ENCODE measurements at places on chromosomes 6 and 20.

DNA sequence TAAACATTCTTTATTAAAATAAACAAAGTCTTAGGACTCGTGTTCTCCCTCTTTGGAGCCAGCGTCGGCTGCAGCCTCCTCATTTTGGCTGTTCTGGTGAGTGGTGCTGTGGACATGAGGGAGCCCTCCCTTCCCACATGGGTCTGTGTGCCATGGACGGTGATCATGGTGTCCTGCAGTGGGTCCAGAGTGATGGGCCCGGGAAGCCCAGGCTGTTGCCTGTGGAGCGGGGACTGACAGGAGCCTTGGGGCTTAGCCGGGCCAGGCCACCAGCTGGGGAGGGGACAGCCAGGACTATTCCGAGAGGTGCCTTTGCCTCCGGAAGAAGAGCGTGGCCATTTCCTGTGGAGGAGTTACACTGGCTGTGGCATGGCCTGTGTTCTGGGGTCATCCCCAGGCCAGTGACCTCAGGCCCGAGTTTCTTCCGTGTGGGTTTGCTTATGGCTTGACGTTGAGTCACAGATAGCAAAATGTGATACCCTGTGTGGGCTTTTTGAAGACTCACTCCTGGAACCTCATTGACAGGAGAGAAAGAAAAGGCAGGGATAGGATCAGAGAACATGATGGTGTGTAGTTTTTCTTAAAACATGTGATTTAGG is 153.4 kb downstream of the DTNBP1 start:
- DNase-seq: no peak

GRCh38 chr6:16718356-16718755 is 42.9 kb downstream of the ATXN1 start:
- no peak for DNase-seq

DNA sequence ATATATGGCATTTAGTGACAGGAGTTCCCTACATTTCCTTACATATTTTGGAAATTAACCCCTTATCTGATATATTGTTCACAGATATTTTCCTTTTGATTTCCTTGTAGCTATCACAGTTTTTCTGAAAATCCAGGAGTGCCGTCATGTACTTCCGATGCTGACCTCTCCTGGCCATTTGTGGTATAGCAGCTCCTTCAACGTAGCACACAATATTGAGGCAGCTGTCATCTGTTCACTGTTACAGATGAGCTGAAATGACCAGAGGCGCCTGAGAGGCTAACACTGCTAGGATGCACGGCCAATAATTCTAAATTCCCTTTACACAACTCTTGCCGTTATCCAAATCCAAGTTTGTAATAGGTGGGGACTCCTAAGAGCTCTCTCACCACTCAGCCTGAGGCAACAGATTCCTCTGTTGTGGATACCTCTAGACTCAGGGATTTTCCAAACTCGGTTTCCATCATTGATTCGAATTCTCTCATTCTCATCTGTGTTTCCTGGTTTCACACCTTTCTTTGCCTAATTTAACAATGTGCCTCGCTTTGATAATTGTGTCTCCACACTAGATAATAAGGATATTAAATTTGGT is 53.0 kb downstream of the MMUT start:
- peak; percentile 53 for DNase-seq

- DNase-seq: no peak
These were observed 70.2 kb upstream of the CCDC167 start for GRCh38 chr6:37569743-37570481.

DNA sequence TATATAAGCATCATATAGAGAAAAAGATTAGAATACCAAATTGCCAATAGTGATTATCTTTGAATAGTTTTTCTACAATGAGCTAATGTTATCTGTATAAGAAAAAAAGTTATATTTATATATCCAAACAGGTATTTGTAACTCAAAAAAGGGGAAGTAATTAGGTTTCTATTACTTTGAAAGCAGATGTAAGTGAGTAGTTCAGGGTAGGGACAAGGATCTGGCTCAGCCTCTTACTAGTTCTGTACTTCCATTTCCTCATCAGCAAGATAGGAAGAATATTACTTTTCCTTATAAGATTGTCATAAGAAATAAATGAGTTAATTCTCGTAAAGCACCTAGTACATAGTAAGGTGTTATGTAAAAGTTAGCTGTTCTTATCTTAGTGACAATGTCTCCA is 32.2 kb downstream of the AHI1 start:
- DNase-seq: peak; percentile 49

DNA sequence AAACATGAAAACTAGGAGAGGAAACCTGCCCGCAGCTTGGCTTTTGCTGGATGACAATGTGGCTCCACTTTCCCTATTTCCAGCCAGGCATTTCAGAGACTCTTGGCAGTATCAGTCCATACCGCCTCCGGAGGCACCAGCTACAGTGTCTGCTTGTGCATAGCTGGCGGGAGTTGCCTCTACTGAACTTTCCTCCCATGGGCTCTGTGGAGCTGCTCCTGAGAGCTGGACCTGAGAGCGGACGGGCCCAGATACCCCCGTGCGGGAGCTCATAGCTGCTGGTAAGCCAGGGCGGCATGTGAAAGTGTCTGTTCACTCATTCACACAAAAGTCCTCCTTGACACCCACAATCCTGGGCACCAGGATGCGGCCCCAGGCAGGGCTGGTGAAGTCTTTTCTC is 130.3 kb upstream of the PMEPA1 start:
- no peak for DNase-seq

DNA sequence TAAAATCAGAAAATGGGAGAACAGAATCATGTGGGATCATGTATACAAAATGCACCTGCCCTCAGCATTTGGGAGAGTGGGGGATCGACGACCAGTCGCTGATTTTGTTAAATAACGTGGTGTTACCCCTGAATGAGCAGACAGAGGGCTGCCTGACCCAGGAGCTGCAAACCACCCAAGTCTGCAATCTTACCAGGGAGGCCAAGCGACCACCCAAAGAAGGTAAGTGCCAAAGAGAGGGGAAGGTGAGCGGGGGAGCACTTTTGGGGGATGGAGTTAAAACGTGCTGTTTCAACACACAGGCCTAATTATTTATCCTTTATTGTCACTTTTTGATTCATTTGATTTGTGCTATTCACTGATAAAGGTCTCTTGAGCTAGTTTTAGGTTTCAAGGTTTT is 4.1 kb downstream of the ADGRB3 start:
- no peak for DNase-seq

GRCh38 chr20:2778602-2779321 is 21.7 kb downstream of the CPXM1 start:
- DNase-seq: no peak

GRCh38 chr6:20882014-20882413 is 347.8 kb downstream of the CDKAL1 start:
- DNase-seq: no peak

Measured in B cell (primary cell).